Hematopoietic multipotent progenitor cell treated with erythropoietin and hydrocortisone succinate and interleukin-3 and kit ligand, for 17 days (in vitro differentiated cells): ENCODE measurements at places on chromosomes 13 and 19.
A peak's percentile ranks its signal among the peaks of the same experiment; 100 is the strongest.

- DNase-seq, result no peak
Observed at GRCh38 chr19:50510121-50510670, 795 bp downstream of the JOSD2 start.

DNA sequence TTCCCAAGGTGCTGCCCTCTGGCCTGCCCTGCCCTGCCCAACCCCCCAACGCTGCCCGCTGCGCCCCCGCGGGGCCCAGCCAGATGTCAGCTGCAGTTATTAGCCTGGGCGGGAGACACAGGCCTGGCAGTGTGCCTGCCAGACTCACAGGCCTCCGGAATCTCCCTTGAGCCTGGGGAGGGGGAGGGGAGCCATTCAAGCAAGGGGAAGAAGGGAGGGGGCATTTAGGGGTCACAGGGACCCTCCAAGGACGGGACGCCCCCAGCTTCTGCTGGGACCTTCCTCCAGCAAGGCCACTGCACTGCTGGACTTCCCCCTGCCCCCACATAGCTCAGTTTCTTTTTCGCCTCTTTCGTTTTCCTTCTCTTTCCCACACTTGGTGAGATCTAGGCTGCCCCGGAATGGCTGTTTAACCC, 2.6 kb upstream of the JUNB start:
- DNase-seq, result peak; percentile 83

DNA sequence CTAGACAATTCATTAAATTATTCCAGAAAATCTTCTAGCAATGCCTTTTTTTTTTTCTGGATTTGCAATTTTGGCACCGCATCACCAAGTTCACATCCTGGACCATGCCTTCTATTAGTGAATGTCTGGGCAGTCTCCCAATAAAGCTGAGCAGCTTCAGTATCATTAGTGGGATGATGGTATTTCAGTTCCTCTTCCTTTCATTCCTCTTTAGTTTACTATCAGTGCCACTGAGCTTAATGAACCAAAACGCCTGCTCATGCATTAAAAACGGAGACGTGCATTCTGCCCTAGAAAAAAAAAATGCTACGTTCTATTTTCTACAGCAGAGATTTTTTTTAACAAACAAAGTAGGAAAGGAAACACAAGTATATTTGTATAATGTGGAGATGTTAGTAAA, 343.0 kb downstream of the PCDH9 start:
- DNase-seq, result no peak

GRCh38 chr19:8304841-8305621, 3.1 kb downstream of the CD320 start:
- no peak for DNase-seq

- DNase-seq, result no peak
Observed at GRCh38 chr13:93309886-93310523, 83.4 kb downstream of the GPC6 start.
